ENCODE measurements at places on chromosomes 7 and 10.
A peak's percentile ranks its signal among the peaks of the same experiment; 100 is the strongest.

GRCh38 chr10:4650582-4650981, 175.4 kb upstream of the AKR1E2 start:
- DNase-seq = peak; percentile 14

- DNase-seq = no peak
Measured at GRCh38 chr7:77335581-77335980, 80.6 kb downstream of the GSAP start.

GRCh38 chr7:120733143-120733542, 124.8 kb downstream of the TSPAN12 start:
- DNase-seq = no peak

DNA sequence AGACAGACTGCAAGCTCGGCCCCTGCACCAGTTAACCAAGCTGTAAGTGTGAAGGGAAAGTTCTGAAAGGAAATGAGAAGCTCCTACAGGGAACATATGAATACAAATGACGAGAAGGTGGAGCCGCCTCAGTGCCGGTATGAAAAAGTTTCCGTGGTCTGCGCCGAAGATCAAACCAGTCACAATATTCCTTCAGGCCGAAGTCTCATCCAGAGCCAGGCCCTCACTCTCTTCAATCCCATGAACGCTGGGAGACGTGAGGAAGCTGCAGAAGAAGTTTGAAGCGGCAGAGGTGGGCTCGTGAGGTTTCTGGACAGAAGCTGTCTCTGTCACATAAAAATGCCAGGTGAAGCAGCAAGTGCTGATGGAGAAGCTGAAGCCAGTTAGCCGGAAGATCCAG, 71.9 kb downstream of the CFAP46 start:
- no peak for DNase-seq

- no peak for DNase-seq
Measured at GRCh38 chr7:107234436-107234835, 65.6 kb downstream of the HBP1 start.

DNA sequence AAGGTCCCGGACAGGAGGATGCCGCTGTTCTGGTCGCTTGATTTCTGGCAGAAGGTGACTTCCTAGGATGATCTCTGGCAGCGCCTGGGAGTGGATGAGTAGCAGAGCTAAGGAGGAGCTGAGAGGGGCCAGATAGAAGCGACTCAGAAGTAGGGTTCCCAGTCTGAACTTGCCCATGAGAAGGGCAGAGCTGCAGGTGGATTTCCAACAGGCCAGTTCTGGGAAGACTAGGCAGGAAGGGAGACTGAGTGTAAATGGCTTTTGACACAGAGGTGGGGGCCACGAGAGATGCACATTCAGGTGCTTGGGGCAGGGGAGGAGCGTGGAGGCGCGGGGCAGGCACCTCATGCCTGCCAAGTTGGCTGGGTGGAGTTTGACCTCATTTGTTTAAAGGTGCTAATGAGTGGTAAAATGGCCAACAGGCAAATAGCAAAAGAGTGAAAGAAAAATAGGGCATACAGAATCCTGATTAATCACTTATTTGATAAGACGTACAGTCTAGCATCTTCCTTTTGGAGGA, 58.8 kb downstream of the SHH start:
- no peak for DNase-seq

- no peak for DNase-seq
Measured at GRCh38 chr10:125156196-125156595, 4.2 kb downstream of the CTBP2 start.

- DNase-seq = no peak
Measured at GRCh38 chr10:4046030-4046429, 261.0 kb upstream of the KLF6 start.

DNA sequence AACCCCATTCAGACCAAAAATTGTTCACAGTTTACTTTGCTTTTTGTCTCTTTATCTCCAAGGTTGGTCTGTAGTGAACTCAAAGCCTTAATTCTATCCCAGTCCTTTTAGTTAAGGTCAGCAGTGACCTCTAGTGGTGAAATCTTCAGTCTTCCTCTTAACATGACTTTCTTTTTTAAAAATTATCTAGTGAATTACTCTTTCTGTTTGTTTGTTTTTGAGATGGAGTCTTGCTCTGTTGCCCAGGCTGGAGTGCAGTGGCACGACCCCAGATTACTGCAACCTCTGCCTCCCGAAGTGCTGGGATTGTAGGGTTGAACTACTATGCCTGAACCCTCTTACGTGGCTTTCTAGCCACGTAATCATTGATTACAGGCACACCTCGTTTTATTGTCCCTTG, 25.0 kb downstream of the ZNF487 start:
- no peak for DNase-seq

GRCh38 chr10:90751107-90751997, 106.5 kb downstream of the HTR7 start:
- DNase-seq = no peak

DNA sequence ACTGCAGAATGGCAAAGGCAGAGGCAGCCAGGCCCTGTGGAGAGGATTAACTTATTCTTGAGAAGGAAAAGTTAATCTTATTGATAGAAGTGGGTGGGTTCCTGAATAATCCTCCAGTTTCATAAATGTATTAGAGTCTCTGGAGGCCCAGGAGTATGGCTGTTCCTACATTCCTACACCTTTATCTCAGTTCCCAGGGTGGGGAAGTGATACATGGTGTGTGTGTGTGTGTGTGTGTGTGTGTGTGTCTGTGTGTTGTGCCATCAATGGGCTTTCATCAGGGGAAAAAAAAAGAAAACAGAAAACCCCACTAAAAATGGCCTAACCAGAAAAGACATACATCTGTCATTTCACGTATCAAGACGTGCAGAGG, 22.0 kb upstream of the GSDME start:
- DNase-seq = no peak

- DNase-seq = no peak
Measured at GRCh38 chr7:111852081-111852480, 289.8 kb upstream of the IMMP2L start.

DNA sequence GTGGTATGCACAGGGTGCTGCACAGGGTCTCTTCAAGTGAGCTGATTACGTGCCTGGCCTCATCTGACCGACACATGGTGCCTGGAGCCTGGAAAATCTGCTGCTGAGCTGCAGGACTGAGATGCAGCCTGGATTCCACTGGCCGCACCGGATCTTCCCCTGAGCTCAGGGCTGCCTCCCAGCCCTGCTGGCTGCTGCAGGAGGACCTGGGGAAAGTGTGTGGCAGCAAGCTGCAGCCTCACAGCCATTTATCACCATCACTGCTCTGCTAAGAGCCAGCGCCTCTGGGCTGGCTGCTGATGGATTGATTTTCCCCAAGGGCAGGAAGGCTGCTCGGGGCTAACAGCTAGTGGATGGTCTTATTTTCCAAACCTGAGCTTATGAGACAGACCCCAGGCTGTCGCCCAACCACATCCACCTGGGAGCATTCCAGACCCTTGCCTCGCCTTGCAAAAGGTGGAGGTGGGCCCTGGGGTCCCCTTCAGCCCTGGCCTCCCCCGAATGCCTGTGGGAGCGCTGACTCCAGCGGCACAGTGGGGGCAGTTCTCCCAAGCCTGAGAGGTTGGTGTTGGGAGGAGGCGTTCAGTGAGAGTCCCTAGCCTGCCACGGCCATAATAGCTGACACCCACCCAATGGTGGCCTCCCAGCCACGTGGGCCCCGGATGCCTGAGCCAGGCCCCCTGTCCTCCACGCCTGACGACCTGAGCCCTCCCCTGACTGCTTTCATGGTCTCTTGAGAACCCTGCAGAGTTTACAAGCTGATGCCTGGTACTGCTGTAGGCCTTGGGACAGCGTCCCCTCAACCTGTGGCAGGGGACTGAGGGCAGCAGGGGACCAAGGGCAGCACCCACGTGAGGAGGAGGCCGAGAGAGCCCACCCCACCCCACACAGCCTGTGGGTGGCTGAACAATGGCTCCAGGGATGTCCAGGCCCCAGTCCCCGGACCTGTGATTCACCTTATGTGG, 38.2 kb downstream of the STK32C start:
- no peak for DNase-seq

GRCh38 chr10:89518876-89519842, 16.2 kb downstream of the SLC16A12 start:
- DNase-seq = peak; percentile 91

- no peak for DNase-seq
Measured at GRCh38 chr10:107865691-107866090, 701.2 kb upstream of the SORCS1 start.

- no peak for DNase-seq
Measured at GRCh38 chr10:121732172-121732571, 133.9 kb upstream of the FGFR2 start.

DNA sequence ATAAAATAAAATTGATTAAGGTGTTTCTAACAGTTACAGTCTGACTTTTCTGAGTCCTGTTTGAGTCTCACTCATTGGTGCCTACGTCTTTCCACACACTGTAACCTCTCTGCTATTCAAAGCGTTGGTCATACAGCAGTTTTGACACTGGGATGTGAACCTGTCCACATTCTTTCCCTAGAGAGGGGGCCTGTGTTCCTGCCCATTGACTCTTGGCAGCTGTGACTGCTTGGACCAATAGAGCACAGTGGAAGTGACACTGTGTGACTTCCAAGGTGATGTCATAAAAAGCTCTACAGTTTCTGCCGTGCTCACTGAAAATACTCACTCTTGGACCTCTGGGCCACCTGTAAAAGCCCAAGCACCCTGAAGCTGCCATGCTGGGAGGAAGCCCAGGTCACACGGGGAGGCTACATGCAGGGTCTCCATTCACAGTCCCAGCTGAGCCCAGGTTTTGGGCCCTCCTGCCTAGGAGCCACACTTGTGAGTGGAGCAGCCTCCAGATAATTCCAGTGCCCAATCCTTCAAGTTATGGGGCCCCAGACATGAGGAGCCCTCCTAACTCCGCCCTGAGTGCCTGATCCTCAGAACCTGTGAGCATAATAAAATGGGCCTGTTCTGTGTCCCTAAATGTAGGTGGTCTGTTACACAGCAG, 704 bp upstream of the ANTXRL start:
- DNase-seq = no peak

GRCh38 chr10:7707102-7707501, 4.0 kb downstream of the ITIH2 start:
- DNase-seq = no peak

- DNase-seq = no peak
Measured at GRCh38 chr10:47400251-47400650, 16.2 kb upstream of the ZNF488 start.

- DNase-seq = no peak
Measured at GRCh38 chr10:29535778-29536453, 98.9 kb downstream of the SVIL start.

DNA sequence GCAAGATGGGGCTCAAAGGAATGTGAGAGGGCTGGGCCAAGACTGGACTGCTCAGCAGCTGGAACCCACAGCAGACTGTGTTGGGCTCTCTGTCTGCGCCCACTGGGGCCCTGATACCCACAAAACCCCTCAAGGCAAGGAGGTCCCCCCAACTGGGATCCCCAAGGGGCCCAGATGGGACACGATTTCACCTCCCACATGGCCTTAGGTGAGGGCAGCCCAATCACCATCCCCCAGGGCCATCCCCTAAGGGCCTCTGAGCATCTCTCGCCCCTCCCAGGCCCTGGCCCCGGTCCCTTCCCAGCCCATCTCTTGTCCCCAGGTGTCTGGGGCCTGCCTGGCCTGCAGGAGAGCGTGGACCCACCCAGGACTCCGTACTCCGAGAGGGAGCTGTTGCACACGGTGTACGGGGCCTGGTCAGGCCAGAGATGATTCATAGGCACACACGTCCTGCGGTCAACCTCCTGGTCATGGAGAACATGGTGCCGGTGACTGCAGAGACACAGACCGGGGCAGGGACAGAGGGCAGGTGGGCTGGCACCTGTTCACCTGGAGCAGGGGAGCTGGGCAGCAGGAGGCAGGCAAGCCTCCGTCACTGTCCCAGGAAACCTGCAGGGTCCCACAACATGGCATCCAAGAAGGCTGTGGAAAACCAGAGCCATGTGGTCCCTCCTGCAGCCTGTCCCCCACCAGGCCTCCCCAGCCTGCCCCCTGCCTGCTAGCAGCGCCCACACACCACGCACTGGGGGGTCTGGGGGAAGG, 21.6 kb downstream of the OGDHL start:
- DNase-seq = no peak

- peak; percentile 86 for DNase-seq
Measured at GRCh38 chr10:126421756-126422256, 33.5 kb upstream of the ADAM12 start.

GRCh38 chr10:23512355-23513058, 73.6 kb downstream of the OTUD1 start:
- no peak for DNase-seq

GRCh38 chr7:14691597-14692203, 210.9 kb downstream of the DGKB start:
- no peak for DNase-seq

GRCh38 chr10:116071453-116072148, 201.4 kb downstream of the GFRA1 start:
- no peak for DNase-seq

- no peak for DNase-seq
Measured at GRCh38 chr10:89357096-89357495, 20.8 kb upstream of the IFIT1B start.

DNA sequence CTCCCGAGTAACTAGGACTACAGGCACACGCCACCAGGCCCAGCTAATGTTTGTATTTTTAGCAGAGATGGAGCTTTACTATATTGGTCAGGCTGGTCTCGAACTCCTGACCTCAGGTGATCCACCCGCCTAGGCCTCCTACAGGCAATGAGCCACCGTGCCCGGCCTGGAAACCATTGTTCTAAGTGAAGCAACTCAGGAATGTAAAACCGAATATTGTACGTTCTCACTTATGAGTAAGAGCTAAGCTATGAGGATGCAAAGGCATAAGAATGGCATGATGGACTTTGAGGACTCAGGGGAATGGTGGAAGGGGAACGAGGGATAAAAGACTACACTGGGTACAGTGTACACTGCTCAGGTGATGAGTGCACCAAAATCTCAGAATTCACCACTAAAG, 235.1 kb upstream of the AUTS2 start:
- no peak for DNase-seq

DNA sequence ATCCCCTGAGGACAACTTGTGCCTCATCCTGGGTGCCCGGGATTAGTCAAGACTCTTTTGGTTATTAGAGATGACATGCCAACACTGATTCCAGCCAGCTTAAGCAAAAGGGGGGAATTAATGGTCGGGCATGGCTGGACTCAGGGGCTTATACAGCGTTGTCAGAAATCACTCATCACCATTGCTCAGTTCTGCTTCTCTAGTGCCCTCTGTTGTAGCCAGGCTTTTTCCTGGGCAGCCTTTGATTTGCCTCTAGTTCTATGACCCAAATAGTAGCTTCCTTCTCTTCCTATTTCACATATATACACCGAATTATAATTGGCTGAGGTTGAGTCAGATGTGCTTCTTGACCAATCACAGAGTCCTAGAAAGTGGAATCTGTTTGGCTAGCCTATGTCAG, 192.0 kb upstream of the HABP2 start:
- DNase-seq = no peak
